ENCODE measurements at places on chromosomes 2 and 18.
A peak's percentile ranks its signal among the peaks of the same experiment; 100 is the strongest.

DNA sequence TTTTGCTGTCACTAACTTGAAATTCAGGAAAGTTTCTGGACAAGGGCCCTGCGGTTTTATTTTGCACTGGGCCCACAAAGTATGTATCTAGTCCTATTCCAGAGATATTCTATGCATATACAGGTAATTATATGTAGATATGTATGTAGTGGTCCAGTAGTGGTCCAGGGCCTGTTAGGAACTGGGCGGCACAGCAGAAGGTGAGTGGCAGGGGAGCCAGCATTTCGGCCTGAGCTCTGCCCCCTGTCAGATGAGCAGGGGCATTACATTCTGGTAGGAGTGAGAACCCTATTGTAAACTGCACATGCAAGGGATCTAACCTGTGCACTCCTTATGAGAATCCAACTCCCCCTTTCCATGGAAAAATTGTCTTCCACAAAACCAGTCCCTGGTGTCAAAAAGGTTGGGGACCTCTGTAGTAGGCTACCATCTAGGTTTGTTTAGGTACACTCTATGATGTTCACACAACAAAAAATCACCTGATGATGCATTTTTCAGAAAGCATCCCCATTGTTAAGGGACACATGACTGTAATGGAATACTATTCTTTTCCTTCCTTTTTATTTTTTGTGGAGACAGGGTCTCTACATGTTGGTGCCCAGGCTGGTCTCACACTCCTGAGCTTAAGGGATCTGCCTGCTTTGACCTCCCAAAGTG is 2.8 kb upstream of the PPP4R3B start:
- peak; percentile 31 for DNase-seq

DNA sequence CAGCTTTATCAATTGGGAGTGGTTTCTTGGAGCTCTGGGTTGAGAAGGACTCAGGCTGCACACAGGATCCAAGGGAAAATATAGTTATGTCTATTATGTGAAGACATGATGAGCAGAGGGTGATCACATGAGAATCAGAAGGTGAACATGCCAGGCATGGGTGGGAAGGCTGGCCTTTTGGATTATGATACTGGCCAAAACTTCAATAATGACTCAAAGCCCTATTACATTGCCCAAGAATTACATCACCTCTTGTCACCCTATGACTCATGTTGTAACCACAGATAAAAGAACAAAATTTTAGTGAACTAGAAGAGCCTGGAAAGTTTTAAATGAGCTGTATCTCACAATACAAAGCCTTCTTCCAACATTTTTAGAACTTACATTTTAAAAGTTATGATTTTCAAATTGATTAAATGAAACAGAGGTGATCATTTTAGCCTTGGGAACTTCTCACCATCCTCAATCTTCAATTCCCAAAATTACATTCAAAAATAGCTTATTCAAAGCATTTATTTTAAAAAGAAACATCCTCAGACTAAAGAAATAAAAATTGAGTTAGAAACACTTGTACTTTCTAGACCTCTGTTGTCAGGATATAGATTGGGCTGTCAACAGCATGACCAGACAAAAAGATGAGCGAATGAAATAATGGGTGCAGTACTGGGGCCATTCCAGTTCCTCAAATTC is 428.3 kb downstream of the MBD2 start:
- no peak for DNase-seq

DNA sequence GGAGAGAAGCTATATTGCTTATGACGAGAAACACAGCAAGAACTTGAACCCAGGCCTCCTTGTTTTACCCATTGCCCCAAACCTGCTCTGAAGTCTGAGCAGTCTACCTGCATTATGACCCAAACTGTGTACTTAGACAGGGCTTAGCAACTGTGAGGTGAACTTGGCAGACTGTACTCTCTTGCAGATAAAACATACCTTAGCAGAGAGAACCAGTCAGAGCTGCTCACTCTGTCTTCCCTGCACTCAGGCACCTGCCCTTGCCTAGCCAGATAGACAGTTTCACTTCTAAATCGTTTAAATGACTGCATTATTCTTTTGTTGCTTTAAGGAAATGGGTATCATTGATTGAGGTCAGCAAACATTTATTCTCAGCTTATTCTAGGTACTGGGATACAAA is 20.3 kb downstream of the ITPRID2 start:
- no peak for DNase-seq

- DNase-seq = no peak
Measured at GRCh38 chr2:135320465-135321355, 210.3 kb downstream of the ZRANB3 start.

DNA sequence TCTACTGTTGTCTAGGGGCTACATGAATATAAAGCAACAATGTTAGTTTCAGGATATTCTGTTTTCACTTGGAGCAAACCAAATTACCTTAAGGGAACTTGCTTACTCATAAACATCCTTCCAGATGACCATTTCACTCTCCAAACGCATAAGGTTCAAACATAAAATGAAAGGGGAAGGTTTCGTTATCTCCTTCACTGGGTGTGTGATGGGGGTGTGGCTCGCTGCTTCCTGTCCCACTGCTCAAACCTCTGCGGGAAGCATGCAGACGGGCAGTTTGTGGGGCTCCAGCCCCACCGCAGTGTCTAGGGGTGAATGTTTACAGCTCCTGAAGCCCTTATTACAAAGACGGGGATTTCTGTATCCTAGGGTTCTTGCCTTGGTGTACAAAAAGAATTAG is 1310.9 kb upstream of the TMEFF2 start:
- no peak for DNase-seq

Measured in hematopoietic multipotent progenitor cell treated with erythropoietin and hydrocortisone succinate and interleukin-3 and kit ligand, for 15 days (in vitro differentiated cells).